Stimulated activated CD8-positive, alpha-beta memory T cell treated with anti-CD3 and anti-CD28 coated beads, Interleukin-2, amount 100 ng/mL, for 48 hours (primary cell): ENCODE measurements at places on chromosomes 13 and 19.

DNA sequence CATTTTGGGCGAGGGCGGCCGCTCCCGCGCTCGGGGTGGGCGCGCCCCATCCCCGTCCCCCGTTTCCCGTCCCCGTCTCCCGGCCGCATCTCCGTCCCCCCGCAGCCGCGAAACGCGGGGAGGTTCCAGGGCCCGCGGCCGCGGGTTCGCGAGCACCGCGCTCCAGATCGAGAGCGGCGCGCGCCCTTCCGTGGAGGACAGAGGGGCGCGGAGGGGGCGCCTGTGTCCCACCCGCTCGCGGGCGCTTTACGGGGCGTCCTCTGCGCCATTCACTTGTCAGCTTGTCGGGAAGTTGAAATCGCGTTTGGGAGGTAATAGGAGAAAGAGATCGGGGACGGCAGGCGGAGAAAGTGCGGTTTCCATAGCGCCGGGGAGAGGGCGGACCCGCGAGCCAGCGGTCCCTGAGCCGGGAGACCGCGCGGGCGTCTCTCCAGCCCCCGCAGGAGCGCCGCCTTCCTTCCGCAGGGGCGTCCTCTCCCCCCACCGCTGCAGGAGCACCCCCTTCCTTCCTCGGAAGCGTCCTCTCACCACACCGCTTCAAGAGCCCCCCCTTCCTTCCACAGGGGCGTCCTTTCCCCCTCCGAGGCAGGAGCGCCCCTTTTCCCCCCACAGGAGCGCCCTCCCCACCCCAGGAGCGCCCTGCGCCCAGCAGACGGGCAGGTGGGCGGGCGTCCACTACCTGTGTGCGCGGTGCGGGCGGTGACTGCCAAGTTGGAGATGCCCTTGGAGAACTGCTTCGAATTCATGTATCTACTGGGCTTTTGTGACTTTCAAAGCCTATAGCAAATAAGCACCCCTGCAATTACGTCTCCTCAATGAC, 962 bp upstream of the IRS2 start:
- peak; percentile 17 for DNase-seq

- no peak for DNase-seq
Observed at GRCh38 chr19:34540811-34541557, 59.4 kb downstream of the WTIP start.

DNA sequence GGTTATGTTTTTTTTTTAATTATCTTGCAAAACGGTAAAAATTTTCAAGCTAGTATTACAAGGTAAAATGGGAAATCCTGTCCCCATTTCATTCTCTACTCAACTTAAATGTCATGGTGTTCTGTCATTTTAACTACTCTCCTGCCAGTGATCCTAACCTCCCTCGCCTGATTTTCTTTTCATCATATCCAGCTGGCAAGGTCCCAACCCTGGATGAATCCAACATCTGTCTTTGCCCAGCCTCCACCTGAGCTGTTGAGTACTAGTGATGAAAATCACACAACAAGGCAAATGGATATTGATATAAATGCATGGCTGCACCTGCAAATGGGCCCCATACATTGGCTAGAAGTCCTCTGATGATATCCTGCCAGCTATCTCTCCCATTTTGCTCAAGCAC, 6.9 kb upstream of the CDK8 start:
- no peak for DNase-seq

- no peak for DNase-seq
Observed at GRCh38 chr19:42021185-42021584, 27.2 kb upstream of the ATP1A3 start.

- no peak for DNase-seq
Observed at GRCh38 chr13:106529415-106530170, 5.9 kb downstream of the EFNB2 start.

DNA sequence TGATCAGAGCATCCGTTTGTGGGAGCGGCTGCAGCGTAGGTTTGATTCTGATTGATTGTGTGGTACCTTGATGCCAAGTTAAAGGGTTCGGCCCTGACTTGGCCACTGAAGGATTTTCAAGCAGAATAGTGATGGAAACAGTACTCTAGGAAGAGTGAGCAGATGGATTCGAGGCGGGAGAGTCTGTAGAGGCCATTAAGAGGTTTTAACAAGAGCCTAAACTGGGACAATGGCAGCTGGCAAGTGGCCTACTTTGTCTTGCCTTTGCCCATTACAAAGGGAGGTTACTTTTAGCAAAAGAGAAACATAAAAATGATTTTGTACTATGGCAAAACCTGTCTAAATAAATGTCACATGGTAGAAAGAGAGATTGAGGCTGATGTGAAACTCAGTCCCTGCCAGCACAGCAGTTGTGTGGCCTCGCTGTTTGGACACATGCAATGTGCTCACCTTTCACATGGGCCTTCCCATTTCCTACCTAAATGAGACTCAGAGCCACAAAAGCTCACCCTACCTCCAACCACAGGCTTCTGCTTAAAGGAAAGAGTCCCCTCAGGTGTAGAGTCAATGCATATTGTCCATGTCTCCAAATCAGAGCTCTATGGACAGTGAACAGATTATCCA, 62.4 kb upstream of the RAP2A start:
- DNase-seq, result no peak

GRCh38 chr13:66532845-66533244, 697.3 kb downstream of the PCDH9 start:
- no peak for DNase-seq

GRCh38 chr13:100573121-100573520, 15.5 kb downstream of the GGACT start:
- peak; percentile 54 for DNase-seq

- DNase-seq, result no peak
Observed at GRCh38 chr13:23458989-23459388, 25.5 kb upstream of the SACS start.

DNA sequence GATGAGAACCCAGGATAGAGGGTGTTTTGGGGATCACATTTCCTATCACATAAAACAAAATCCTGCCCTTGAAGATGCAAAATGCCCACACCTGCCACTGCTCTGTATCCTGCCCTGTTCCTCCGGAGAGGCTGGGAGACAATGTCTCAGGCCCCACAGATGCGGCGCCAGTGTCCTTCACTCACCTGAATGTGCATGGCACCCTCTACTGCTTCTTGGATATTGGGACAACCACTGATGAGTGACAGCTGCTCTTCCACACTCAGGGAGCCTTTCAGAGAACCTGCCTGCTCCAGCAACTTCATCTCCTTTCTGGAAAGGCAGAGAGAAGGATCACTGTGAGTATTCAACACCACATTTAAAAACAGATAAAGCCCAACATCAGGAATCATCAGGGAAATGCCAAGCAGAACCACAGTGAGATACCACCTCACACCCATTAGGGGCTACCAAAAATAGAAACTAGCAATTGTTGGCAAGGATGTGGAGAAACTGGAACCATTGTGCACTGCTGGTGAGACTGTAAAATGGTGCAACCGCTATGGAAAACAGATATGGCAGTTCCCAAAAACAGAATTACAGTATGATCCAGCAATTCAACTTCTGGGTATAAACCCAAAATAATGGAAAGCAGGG, 36.4 kb downstream of the CRYL1 start:
- DNase-seq, result no peak

DNA sequence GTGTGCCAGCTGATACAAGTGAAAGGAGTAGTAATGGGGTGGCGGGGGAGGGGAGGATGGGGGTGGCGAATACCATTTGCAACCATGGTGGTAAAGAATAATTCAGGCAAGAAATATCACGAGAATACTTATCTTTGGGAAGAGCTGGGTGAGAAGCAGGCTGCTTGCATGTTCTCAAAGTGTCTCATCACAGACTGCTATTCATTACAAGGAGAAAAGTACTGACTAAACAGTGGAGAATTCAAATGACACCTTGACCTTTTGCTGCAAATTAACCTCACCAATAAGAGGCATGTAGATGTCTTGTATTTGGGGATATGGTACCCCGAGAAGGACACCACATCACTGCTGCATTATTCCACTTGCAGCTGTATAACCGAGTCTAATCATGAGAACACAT, 585.7 kb upstream of the GPC6 start:
- no peak for DNase-seq

GRCh38 chr19:28736528-28736927, 476.4 kb downstream of the UQCRFS1 start:
- no peak for DNase-seq

- no peak for DNase-seq
Observed at GRCh38 chr19:40741527-40742390, 8.5 kb downstream of the ACTMAP start.

GRCh38 chr19:29714371-29714952, 599 bp downstream of the C19orf12 start:
- DNase-seq, result no peak

GRCh38 chr19:33861950-33862349, 65.3 kb downstream of the KCTD15 start:
- DNase-seq, result no peak

GRCh38 chr13:80571346-80572307, 230.7 kb upstream of the SPRY2 start:
- no peak for DNase-seq

DNA sequence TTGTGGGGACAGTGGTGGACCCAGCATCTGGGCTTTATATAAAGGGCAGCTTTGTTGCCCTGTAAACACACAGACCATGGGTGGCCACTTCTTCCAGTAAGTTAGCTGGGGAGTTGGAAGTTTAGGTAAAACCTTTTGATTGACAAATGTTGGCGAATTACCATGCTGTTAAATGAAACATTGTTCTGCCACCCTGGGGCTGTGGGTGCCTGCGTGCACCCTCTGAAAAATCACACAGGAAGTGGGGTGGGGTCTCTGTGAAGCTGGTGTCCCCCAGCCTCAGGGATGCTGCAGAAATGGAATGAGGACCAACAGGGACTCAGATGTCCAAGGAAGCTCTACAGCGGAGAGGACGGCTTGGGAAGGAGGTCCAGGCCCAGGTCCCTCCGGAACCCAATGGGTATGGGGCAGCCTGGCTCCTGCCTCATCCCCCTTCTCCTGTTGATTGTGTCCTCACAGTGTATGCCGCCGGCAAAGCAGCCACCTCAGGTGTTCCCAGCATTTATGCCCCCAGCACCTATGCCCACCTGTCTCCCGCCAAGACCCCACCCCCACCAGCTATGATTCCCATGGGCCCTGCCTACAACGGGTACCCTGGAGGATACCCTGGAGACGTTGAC, 2.8 kb upstream of the USF2 start:
- no peak for DNase-seq

DNA sequence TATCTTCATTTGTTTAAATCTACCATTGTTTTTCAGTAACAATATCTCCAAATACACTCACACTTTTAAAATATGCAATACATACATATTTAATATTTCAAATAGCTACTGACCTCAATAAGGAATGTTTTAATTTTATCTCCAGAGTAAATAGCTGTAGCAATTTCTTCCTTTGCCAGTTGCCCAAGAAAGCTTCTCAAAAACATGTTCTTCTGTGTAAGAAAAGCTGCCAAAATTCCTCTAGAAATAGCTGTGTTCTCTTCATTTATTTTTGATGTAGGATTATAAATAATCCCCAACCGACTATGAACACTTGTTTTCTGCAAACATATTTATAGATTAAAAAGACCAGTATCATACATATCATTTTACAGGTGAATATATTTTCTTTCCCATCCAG, 150.5 kb downstream of the UGGT2 start:
- DNase-seq, result no peak

GRCh38 chr13:95862408-95862807, 185.5 kb downstream of the DNAJC3 start:
- no peak for DNase-seq

GRCh38 chr13:51645154-51645650, 60.9 kb downstream of the WDFY2 start:
- no peak for DNase-seq

GRCh38 chr19:42068756-42069571, 1.0 kb downstream of the GRIK5 start:
- no peak for DNase-seq

DNA sequence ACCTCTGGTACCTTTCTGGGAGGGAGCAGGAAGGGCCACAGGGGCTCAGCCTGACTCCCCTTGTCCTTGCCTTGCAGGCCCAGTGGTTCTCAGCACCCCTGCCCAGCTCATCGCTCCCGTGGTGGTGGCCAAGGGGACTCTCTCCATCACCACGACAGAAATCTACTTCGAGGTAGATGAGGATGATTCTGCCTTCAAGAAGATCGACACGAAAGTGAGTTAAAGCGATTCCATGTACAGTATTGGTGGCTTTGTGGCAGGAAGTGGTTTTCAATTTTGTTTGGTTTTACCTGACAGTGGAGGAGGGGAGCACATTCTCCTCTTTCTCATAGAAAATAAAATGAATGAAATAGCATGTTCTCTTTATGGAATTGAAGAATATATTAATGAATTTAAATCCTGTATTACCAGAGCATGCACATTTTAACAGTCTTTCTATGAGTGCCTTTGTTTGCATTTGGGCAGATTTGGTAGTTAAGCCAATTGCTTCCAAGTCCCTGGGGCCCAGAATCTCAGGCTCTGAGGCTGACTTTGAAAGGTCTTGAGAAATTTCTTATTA, 4.1 kb downstream of the MAB21L1 start:
- no peak for DNase-seq

DNA sequence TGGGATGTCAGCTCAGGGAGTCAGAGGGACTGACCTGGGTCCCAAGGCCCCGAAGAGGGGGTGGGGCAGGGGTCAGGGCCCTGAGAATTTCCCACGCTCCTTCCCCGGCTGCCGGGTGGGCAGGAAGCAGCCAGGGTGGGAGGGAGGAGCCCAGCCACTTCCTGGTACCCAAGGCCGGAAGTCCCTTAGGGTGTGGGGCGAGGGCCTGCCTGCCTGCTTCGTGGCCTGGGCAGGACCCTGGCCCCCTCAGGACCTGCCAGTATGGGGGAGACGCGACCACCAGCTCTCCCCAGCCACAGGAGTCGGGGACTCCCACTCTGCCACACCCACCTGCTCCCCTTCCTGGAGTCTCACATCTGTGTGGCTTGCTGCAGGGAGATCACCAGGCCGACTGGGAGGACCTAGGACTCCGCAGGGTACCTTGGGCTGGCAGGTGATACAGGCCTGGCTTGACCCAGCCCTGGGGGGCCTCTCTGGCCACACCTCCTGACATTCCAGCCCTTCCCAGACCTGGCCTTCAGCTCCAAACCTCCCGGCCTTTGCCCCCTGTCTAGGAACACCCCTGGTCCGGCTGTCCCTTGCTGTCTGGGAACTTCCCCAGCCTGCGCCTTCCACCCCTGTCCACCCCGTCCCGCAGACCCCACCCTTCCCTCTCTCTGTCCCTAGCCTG, 9.8 kb upstream of the CIRBP start:
- DNase-seq, result no peak

DNA sequence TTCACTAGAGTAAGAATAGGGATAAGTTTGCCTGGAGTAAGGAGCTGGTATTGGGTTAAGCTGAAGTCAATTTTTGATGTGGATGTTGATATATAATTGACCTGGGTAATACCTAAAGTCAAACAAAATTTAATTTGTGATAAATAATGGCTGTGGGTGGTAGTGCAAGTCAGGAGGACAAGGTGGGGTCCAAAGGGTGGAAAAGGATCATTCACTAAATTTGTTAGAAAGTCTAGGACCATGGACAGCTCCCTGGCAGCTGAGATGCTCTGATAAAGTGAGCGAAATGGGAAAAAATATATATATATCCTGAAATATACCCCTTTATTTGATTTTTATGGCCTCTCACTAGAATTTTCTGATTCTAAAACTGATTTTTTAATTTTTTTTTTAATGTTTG, 463.5 kb downstream of the GPC6 start:
- DNase-seq, result no peak

- no peak for DNase-seq
Observed at GRCh38 chr13:23902975-23903905, 5.9 kb upstream of the C1QTNF9B start.

- DNase-seq, result no peak
Observed at GRCh38 chr13:25469169-25469525, 97.4 kb downstream of the ATP8A2 start.
